Natural killer cell (primary cell): ENCODE measurements at places on chromosomes 6 and 20.

GRCh38 chr20:6993511-6993910, 226.0 kb downstream of the BMP2 start:
- DNase-seq, result no peak

DNA sequence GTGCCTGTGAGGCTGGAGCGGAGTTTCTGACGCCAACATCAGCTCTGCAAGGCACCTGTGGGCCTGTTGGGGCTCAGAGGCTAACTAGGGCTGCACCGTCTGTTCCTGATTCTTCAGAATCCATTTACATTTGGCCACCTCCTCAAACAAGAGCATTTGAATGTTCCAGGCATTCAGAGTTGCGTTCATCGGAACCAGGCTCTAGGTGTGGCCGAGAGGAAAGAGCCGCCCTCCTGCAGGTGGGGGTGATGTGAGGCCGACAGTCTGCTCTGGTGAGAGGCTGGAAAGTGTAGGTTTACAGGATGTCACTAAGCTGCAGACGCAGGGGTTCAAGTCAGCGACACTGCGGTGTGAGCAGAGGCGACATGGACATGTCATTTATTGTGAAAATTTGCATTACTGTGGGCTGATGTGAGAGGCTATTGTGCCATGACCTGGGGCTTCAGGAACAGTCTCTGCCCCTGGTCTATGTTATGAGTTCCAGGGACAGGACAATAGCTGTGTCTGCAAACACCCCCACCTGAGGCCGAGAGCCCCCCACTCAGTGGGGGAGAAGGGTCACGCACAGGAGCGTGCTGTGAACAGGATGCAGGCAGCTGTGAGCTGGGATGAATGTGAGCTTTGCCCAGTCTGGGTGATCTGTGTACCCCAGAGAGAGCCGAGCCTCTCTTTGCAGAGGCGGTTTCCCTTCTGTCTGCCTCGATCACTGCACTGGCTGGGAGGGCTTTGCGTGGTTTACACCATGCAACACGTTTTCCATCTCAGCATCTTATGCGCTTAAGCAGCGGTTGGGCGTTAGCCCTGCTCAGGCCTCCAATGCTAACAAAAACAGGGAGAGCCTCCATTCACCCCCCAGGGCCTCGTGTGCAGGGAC, 21.1 kb downstream of the SLCO4A1 start:
- DNase-seq, result no peak

GRCh38 chr6:91865889-91866288, 1279.0 kb upstream of the MAP3K7 start:
- DNase-seq, result no peak

GRCh38 chr20:51067792-51068191, 44.9 kb upstream of the KCNG1 start:
- no peak for DNase-seq

DNA sequence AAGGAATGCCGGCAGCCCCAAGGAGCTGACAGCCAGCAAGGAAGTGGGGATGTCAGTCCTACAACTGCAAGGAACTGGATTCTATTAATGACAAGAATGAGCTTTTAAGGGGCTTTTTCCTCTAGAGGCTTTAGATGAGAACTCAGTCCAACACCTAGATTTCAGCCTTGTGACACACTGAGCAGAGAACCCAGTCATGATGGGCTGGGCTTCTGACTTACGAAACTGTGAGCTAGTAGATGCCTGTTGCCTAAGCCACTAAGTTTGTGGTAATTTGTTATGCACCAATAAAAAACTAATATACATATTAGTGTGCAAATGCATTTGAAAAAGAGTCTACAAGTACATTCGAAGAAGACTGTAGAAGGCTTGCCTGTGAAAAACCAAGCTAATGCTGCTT, 263.3 kb downstream of the SOX4 start:
- no peak for DNase-seq

- DNase-seq, result no peak
Measured at GRCh38 chr20:40146071-40146470, 543.0 kb downstream of the MAFB start.

- DNase-seq, result no peak
Measured at GRCh38 chr6:156161471-156161870, 615.7 kb upstream of the ARID1B start.

DNA sequence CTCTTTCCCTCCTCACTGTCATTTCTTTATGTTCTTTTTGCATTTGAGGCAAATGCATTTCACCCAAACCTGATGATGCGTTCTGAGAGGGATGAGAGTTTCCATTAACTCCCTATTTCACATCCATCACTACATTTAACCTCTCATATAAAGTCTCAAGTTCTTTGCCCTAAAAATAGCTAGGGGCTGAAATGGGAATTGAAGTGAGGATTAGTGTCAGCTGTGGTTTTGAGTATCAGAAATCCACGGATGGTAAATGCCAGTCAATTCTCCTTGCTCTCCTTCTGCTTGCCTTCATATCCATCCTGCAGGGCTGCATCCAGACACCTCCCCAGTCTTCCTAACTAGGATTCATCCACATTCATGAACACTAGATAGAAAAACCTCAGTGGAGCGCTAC, 10.0 kb upstream of the DTNBP1 start:
- DNase-seq, result no peak
